ENCODE measurements at places on chromosomes 13 and 19.

GRCh38 chr13:23687614-23688013 is 117.4 kb downstream of the TNFRSF19 start:
- DNase-seq: no peak

GRCh38 chr13:77853703-77854102 is 64.9 kb downstream of the EDNRB start:
- DNase-seq: no peak

DNA sequence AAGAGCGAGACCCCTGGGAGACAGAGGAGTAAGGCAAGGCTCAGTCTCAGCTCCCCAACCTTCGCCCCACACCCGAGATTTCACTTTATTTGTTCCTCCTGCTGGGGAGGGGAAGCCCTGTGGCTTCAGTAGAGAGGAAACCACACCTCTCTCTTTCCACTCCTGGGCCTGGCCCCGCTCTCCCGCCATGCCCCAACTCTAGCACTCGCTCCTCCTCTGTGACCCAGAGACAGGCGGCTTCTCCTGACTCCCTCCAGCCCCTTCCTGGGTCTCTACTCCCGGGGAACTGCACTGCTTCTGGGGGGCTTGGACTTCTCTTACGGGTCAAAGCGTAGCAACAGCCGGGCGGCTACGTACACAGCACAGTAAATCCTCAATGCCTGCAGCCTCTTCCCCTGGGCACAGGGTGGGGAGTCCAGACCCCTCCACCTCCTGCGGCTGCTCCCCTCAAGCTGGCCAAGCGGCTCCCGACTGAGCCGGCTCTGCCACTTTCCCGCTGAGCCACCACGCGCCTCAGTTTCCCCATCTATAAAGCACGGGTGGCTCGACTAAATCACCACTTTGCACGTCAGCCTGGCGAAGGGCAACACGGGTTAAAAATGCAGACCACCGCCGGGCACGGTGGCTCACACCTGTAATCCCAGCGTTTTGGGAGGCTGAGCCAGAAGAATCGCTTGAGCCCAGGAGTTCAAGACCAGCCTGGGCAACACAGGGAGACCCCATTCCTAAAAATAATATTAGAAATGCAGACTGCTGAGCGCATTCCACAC is 1.4 kb downstream of the RNF126 start:
- peak; percentile 95 for DNase-seq

GRCh38 chr13:31920727-31921100 is 110.9 kb upstream of the FRY start:
- no peak for DNase-seq

- DNase-seq: no peak
Observed at GRCh38 chr13:77544355-77544754, 8.8 kb downstream of the SCEL start.

GRCh38 chr19:19643158-19644053 is at the start of gene GMIP:
GMIP (minus strand) TSS chr19:19643657; CDS start chr19:19643529, 128 bp downstream.
- peak; percentile 98 for DNase-seq

DNA sequence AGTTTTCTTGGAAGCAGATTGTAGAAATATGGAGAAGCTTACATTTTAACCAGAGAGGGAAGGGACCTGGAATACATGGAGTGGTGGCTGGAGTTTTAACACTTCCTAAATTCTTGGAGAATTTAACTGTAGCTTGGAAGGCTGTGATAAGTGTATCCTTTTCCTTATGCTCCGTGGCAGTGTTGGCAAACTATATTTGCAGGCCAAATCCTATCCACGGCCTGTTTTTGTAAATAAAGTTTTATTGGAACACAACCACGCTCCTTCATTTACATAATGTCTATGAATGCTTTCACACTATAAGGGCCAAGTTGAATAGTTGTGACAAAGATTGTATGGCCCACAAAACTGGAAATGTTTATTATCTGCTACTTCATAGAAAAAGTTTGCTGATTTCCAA is 110.6 kb upstream of the MIR17HG start:
- no peak for DNase-seq

DNA sequence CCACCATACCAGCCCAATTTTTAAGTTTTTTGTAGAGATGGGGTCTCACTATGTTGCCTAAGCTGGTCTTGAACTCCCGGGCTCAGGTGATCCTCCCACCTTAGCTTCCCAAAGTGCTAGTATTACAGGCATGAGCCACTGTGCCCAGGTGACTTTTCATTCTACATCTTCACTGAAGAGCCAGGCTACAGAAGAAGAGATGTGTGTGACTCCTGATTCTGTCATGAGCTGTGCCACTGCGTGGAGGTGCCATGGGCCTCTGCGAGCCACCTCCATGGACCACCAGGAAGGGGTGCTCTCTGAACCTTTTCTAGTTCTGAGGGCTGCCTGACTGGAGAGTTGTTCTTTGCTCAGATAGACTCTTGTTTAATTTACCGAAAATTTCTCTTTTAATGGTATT is 56.6 kb upstream of the RANBP3 start:
- DNase-seq: no peak

GRCh38 chr13:42747399-42747873 is 33.9 kb upstream of the FAM216B start:
- DNase-seq: no peak

- no peak for DNase-seq
Observed at GRCh38 chr19:27741236-27741635, 1471.7 kb downstream of the UQCRFS1 start.

DNA sequence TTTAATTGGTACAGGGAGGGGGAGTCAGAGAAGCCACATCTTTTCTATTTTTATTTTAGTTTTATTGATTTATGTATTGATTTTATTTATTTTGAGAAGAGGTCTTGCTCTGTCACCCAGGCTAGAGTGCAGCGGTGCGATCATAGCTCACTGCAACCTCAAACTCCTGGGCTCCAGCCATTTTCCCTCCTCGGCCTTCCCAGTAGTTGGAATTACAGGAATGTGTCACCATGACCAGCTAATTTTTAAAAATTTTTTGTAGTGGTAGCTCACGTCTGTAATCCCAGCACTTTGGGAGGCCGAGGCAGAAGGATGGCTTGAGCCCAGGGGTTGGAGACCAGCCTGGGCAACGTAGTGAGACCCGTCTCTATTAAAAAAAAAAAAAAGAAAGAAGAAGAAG is 4.1 kb downstream of the IL27RA start:
- no peak for DNase-seq

DNA sequence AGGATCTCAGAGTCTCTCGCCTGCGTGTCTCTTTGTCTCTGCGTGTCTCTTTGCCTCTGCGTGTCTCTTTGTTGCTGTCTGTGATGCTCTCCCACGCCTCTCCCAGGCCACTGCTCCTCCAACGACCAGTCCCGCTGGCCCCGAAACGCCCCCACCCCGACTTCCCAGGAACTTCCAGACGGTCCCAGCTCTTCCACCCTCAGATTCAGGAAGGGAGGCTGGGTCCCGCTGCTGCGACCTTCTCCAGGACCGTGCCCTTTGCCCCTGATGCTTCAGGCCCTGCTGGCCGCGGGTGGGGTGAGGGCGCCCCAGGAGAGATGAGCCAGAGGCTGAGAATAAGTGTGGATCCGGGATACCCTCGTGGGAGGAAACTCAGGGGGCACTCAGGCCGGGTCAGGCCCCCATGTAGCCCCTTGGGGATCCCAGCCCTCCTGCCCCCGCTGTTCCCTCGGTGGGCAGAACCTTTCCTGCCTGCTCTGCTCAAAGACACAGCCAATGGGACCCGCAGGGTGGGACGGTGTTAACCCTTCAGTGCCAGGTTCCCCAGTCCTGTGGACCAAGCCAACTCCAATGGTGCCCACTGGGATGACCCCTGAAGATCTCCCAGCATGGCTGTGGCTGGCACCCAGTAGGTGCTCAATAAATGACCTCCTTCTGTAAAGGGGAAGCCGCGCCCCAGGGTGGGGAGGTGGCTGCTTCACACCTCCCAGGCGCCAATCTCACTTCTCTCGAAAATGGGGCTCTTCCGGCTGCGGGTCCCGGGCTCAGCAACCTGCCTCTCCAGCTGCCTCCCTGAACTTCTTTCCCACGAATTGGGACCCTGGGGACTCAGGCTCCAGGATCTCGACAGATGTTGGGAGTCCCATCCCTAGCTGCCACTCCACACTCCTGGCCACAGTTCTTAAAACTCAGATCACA is 1.5 kb upstream of the S1PR5 start:
- no peak for DNase-seq

DNA sequence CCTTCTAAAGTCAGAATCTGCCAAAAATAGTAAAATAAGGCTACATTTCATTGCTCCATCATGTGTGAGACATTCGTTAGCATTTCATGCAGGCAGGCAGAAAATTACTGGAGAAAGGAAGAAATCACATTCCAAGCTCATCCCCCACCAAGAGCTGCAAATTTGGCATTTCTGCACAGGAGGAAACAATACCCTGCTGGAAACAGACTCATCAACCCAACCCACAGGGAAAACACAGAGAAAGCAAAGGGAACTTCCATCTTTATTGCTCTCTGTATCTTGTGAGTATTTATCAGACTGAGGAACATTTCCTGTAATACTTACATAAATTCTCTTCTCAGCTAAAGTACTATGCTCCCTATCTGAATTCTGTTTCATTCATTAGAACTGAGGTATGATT is 95.7 kb downstream of the KCTD12 start:
- DNase-seq: no peak

DNA sequence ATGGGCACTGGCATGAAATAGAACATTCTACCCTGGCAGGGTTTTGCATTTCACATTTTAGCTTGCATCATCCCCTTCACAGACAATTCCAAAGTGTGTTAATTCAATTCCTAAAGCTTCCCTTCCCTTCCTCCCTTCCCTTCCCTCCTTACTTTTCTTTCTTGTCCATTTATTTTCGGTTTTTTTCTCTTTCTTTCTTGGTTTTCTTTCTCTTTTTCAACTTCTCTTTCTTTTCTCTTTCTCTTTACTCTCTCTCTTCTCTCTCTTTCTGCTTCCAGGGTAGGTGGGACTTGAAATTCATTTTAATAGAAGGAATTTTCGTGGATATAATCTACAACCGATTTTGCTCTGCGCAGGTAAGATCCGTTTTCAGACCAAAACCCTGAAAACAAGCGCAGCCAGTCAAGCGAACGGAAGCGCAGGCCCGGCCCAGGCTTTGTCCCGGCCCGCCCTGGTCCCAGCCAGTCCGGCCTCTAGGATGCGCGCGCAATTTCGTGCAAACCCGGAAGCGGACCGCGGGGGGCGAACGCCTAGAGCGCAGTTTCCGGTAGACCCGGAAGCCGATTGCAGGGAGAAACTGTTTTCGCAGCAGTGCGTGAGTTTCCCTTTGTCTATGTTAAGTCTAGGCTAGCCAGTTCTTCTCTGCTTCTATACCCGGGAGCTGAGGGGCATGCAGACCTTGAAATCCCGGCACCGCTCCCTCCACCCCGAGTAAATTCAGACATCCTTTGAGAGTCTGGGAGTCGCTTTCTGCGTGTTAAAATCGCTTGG is at the start of gene ZNF528:
Gene ZNF528, plus strand, starts transcription at position 540 of the 771 bp plus-strand sequence. CDS start 4,165 bp downstream, outside the sequence.
- peak; percentile 84 for DNase-seq

GRCh38 chr19:4042731-4043082 is 24.0 kb downstream of the ZBTB7A start:
- DNase-seq: no peak

- no peak for DNase-seq
Observed at GRCh38 chr13:54165581-54166215, 1137.1 kb downstream of the OLFM4 start.

GRCh38 chr13:65555962-65556361 is 1674.2 kb downstream of the PCDH9 start:
- DNase-seq: no peak

- DNase-seq: no peak
Observed at GRCh38 chr13:101736566-101736965, 284.1 kb downstream of the ITGBL1 start.

DNA sequence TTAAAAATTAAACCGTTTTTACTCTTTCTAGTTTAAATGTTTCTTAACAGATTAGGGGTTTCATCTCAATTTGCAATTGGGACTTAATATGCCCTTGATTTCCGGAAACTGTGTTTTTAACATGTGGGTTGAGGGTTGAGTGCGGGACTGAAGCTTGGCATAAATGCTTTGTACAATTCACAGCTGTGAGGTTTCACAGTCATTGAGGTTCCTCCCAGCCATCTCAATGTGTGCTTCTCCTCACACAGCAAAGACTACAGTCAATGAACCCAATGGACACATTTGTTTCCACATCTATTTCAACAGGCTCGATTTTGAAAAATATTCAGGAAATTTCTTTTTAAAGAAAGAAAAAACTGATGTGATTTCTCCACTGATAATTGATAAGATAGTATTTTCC is 328.6 kb downstream of the TBC1D4 start:
- DNase-seq: no peak

- peak; percentile 54 for DNase-seq
Observed at GRCh38 chr19:46542428-46543230, 47.0 kb upstream of the PNMA8B start.

DNA sequence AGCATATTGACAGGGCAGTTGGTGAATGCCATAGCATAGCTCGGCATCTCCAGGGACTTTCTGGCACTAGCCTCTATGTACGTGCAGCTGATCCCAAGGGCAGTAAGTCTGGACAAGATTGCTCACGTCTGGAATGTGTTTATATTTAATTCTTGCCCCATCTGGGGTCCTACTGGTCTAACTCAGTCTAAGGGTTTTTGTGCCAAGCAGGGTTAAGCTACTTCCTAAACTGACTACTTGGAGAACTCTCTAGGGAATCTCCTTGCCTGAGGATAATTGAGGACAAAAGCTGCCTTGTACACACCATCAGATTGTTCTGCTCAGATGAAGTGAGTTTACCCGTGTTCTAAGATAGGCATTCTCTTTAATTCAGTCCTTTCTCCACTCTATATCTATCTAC is 358.1 kb downstream of the MYO16 start:
- DNase-seq: no peak

- DNase-seq: no peak
Observed at GRCh38 chr13:107367258-107367657, 799.3 kb upstream of the ARGLU1 start.

DNA sequence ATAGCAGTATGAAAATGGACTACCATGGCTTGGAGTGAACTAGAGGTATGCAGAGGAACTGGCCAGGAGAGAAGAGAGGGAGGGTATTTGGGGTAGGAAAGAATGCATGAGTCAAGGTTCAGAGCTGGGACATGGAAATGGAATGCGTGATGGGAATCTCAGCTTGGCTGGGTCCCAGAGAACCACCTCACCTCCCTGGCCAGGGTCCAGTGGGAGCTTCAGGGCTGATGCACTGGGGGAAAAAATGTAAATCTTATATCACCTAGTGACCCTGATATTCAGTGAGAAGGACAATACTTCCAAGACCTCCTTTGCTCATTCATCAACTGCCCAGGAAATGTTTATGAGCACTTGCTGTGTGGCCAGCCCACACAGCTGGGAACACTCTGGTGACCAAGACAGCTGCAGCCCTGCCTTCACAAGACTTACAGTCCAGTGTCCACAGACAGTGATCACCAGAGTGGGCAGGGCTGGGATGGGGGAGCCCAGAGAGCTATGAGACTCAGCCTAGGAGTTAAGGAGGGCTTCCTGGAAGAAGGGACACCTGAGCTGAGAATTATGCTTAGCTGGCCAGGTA is 12.8 kb downstream of the IGSF23 start:
- DNase-seq: no peak

- no peak for DNase-seq
Observed at GRCh38 chr13:77891486-77891885, 27.1 kb downstream of the EDNRB start.

Measured in GM19239 (cell line).